ENCODE measurements at places on chromosomes 2 and 18.

DNA sequence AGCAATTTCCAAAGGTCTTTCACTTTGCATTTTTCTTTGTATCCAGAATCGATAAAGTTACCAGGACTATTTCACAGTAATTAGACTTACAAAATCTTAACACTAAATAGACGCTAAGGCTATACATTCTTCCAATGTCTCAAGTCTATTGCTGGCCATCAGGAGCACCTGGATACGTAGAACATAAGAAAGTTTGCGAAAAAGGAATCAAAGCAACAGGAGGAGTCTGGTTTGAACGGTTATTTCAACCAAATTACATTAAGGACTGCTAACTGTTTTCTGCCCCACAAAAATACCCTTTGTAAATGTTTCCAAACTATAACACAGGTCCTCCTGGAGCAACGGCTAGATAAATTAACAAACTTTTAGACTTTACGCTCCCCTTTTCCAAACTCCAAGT lies 1.4 kb upstream of the HNRNPA3 start:
- no peak for DNase-seq

DNA sequence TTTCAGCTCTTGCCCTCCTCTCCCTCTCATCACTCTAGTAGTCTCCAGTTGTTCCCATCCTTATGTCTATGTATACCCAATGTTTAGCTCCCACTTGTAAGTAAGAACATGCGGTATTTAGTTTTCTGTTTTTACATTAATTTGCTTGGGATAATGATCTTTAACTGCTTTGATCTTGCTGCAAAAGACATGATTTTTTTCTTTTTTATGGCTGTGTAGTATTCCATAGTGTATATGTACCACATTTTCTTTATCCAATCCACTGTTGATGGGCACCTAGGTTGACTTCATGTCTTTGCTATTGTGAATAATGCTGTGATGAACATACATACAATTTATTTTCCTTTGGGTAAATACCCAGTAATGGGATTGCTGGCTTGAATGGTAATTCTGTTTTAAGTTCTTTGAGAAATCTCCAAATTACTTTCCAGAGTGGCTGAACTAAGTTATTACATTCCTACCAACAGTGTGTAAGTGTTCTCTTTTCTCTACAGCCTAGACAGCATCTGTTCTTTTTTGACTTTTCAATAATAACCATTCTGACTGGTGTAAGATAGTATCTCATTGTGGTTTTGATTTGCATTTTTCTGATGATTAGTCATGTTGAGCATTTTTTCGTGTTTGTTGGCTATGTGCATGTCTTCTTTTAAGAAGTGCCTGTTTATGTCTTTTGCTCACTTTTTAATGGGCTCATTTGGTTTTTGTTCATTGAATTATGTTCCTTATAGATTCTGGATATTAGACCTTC lies 179.6 kb upstream of the SLC39A10 start:
- no peak for DNase-seq

- DNase-seq, result no peak
Measured at GRCh38 chr2:77328134-77328931, 193.8 kb downstream of the LRRTM4 start.

- DNase-seq, result no peak
Measured at GRCh38 chr2:112074506-112074905, 19.4 kb downstream of the TMEM87B start.

GRCh38 chr2:41206004-41206403 lies 754.1 kb upstream of the SLC8A1 start:
- no peak for DNase-seq

DNA sequence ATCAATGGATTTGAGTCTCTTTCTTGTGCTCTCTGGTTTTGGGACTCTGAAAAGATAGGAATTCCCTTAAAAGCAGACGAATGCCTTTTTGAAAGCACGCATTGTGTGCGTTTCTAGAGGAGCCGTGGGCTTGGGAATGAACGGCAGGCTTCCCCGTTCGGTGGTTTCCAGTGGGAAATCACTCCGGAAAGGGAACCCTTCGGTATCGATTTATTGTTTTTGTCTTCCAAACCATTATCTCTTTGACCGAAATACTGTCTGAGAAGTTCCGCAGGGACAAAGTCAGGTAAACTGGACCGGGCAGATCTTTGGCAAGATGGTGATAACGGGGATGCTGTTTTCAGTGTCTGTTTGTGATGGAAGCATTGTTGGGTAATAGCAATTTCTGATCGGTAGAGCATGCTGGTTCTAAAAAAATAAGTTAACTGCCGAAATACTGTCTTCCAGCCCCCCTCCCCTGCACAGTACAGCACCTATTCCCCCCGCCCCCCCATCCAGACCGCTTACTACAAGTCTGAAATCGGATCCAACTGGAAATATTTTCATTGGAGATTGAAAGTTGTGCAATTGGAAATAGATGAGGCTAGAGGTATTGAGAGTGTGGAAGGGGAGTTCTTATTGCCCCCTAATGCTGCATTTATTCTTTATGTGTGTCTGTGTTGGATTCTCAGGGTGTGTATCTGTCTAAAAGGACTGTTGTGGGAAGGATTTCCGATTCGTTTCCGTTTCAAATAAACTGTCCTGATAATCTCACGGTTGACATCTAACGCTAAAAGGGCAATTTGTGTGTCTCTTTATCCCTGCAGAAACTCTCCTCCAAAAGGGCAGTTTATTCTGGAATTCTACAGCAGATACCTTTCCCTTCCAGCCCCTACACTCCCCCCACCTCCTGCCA lies 635 bp downstream of the SETBP1 start:
- no peak for DNase-seq

DNA sequence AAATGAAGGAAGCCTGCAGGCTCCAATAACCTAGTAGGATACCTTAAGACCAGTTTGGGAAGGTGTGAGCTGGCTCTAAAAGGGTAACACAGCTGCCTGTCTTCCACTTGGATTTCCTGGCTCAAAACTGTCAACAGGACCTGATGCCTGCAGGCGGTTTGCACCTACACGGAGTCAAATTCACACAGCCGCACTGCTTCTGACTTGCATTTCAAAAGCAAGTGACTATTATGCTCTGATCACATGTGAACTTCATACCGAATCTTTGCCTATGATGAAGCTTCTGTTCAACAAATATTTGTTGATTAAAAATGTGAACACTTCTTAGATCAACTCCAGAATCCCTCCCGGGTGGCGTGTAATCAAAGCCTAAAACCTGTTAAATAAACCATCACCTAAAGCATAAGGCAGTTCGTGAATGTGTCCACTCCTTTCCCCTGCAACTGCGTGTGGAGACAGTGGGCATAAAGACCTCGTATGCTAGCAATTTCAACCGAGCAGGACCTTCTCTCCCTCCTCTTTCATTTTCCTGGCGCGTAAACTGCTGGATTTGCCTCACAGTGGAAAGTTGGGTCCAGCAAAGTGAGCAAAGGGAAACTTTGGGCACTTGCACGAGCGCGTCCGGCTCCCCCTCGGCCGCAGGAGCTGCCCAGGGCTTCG lies 784 bp downstream of the CRACDL start:
- no peak for DNase-seq

DNA sequence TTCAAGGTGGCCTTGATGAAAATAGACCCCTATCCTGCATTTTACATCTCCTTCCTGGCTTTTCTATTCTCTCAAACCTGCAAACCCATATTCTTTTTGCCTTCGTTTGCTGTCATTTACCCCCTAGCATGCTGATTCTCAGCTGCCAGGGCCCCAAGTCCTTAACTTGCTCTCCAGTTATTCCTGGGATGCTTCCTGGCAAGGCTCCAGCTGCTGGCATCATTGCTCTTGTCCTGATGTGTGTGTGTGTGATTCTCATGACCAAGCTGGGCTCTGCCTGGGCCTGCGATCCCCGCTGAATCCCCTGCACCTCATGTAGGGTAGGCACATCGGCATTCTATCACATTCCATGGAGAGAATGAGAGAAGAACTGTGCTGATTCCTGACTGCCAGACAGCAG lies 11.9 kb downstream of the NPAS2 start:
- DNase-seq, result no peak

GRCh38 chr2:222941510-222942032 lies 80.7 kb downstream of the ACSL3 start:
- DNase-seq, result no peak

DNA sequence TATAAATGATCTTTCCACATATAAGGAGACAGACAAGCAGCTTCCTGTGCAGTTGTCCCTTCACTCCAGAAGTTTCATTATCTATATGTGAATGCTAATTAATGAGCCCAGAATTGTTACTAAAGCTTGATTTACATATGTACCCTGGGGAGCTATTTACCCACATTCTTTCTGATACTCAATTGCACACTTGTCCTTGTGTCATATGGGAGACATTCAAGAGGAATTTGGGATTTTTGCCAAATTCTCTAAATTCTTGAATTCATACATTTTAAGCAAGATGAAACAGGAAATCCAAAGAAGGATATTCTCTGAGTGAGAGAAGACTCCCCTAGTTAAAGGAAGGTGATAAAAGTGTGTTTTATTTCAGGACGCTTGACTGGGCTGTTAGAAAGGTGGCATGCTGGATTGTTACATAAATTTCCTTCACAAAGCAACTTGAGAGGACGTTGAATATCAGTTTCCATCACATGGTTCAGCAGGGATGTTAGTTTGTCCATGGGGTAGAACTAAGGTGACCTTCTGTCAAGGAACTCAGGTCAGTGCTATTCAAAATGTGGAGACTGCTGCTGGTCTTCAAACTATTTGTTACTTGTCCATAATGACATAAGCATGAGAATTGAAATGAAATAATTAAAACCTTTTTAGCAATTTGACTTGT lies 368.2 kb downstream of the IRS1 start:
- no peak for DNase-seq

DNA sequence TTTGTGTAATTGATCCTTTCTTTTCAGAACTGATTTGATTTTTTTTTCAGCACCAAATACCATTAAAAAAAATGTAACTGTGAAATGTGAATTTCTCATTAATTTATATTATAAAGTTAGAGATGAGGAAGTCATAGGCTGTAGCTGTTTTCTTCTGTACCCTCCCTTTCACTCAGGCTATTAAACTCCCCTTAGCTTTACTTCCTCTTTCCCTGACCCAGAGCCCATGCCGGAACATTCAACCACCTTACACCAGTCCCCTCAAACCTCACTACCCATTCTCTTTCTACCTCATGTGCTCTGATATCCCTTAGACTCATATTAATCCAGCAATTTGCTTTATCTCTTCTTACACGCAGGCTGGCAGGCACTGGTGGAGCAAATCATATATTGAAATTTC lies 12.4 kb downstream of the GALNT5 start:
- DNase-seq, result no peak

DNA sequence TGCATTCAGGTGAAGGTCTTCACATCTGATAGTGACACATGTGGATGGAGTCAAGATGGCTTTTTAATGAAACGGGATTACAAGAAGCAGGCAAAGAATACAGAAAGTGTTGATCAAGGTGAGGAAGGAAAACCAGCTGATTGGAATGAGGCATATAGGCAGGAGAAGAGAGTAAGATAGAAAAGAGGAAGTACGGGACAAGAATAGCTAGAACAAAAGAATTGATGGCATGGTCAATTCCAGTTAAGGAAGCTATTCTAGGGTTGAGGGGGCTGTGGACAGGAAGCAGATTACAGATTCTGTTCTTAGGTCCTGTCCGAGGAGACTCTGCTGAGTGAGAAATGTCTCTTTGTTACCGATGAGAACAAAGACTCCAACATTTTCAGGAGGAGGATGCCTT lies 13.2 kb upstream of the NCK2 start:
- no peak for DNase-seq

GRCh38 chr2:123073371-123073770 lies 951.7 kb upstream of the CNTNAP5 start:
- no peak for DNase-seq

DNA sequence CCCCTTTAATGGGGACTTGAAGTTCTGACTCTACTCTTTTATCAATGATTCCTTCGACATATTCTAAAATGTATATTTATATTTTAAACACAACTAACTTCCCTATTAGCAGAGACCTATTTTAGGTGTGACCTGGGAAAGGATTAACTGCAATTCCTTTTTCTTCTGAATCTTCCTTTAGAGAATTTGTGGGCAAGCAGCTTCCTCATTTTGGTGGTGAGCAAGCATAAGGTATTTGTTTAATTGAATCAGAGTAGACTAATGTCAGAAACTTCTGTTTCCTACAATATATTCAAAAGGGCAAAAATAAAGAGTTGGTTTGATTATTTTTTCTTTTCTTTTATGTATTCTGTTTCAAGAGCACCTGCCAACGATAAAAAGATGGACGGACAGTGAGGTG lies 237.0 kb downstream of the IKZF2 start:
- no peak for DNase-seq

DNA sequence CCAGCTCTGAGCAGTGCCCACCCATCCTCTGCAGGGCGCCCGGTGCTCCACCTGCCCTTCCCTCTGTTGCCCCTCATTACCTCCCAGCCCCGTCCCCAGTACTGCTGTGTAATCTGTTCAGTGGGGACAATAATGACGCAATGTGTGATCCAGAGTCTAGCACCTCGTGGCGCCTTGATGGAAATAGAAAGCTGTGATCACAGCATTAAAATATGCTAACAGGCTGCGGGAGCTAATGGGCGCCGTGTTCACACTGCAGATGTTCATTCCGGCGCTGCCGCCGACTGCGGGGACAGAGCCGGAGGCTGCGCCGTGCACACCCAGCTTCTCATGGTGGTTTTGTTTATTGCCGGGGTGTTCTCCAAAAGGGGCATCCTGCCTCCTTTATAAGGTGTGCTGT lies 235.2 kb downstream of the LDLRAD4 start:
- DNase-seq, result no peak

GRCh38 chr2:162234620-162235462 lies 8.4 kb downstream of the FAP start:
- no peak for DNase-seq

- no peak for DNase-seq
Measured at GRCh38 chr2:74313497-74313896, 29.7 kb downstream of the SLC4A5 start.

GRCh38 chr2:204647626-204648025 lies 102.4 kb downstream of the PARD3B start:
- no peak for DNase-seq

GRCh38 chr2:20191714-20192569 lies 33.0 kb downstream of the SDC1 start:
- DNase-seq, result no peak

DNA sequence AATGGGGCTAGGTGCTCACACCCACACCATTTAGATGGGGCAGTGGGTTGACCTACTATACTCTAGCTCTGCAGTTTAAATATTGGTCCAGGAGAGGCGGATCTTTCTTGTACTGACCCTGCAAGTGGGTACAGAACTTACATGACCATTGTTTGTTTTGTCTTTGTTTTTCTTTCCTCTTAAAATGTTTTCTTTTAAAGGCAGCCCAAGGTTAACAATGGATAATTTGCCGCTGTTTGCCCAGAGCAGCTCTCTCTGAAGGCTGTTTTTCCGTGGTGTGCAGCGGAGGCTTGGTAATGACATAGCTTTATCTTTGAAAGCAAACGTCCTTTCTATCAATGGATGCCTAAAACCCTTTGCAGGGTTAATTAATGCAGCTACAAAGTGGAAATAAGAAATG lies 133.3 kb upstream of the MEX3C start:
- no peak for DNase-seq

GRCh38 chr2:155690785-155691184 lies 641.7 kb downstream of the NR4A2 start:
- DNase-seq, result no peak
